ELR (cell line): ENCODE measurements at places on chromosomes 4 and X.
A peak's percentile ranks its signal among the peaks of the same experiment; 100 is the strongest.

DNA sequence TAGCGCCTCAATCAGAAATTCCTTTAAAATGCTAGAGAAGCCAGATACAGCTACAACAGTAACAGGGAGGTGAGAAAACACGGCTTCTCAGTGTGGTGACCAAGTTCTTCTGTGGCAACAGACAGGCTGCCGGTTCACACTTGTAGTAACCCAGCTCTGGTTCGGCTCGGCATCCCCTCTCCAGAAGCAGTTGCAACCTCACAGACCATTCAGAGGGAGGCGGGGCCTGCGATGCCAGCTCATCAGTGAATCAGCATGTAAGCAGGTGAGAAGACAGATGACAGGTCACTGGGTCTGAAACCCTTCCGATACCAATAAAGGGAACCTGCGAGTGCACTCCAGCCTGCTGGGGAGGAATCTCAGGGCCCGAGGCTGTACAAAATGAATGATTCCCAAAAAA, 251.0 kb downstream of the KCNIP4 start:
- DNase-seq: peak; percentile 34

- peak; percentile 51 for DNase-seq
Observed at GRCh38 chrX:9466124-9466495, 1.3 kb downstream of the TBL1X start.

DNA sequence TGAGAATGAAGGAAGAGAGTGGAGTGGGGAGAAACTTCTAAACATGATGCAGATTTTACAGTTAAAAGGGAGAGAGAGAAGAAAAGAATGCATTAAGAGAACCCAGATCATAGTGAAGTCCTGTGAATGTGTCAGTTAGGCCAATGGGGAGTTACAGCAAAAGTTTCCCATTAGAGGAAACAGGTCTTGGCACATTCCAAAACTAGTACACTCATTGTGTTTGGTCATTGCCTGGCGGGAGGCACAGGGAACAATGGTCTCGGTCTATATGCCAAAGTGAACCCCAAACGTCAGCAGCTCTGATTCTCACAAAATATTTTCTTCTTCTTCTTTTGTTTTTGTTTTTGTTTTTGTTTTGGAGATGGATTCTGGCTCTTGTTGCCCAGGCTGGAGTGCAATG, 284.5 kb upstream of the CTSO start:
- no peak for DNase-seq

- no peak for DNase-seq
Observed at GRCh38 chrX:47178337-47178736, 15.3 kb upstream of the UBA1 start.

DNA sequence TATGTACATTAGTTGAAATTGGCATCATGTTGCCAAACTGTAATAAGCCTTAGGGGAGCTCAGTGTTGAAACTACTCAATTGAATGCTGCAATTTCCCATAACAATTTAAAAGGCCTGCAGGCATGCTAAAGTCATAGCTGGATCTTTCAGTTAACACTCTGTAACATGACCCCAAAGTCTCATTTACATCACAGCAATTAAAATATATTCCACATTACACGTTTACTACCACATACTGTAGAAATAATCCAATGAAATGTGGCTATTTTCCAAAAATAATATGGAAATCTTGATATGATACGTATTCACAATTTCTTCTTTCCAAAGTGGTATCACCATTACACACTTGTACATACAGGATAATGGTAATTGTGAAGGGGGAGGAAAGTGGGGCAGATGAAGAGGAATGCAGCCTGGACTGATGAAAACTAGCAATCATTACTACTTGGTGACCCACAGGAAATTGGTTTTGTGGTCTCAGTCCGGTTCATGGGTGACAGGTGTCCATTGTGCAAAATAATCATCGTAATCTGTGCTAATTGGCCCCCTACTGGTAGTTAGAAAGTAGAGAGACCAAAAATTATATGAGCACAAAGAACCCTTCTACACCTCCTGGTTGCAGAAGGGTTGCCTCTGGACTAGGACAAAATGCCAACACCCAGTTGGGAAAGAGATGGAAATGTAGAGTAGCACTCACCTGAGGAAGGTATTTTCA, 63.7 kb downstream of the TENM3 start:
- DNase-seq: peak; percentile 20

GRCh38 chr4:150794706-150795105, 212.8 kb downstream of the MAB21L2 start:
- no peak for DNase-seq

GRCh38 chr4:17583276-17583675, 6.3 kb downstream of the LAP3 start:
- no peak for DNase-seq

GRCh38 chr4:150178161-150178560, 99.9 kb downstream of the DCLK2 start:
- DNase-seq: no peak

- DNase-seq: no peak
Observed at GRCh38 chr4:118921786-118922185, 33.1 kb downstream of the SYNPO2 start.

DNA sequence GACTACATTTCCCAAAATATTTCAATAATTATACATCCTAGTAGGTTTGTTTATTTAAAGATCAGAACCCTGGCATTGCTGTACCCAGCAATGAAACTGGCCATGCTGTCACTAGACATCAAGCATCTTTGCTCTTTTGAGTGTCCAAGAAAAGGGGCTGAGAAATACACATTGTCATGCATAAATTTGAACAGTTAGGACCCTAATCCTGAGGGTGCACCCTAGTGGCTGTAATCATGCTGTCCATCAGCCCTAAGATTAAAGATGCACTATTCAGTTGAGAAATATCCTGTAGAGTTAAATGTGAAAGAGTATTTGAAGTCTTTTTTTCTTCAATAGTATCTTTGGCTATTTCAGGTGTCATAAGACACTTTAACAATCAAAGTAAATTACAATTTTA, 108.8 kb downstream of the NFKB1 start:
- DNase-seq: peak; percentile 27

- DNase-seq: no peak
Observed at GRCh38 chrX:31099536-31100090, 27.8 kb upstream of the FTHL17 start.

DNA sequence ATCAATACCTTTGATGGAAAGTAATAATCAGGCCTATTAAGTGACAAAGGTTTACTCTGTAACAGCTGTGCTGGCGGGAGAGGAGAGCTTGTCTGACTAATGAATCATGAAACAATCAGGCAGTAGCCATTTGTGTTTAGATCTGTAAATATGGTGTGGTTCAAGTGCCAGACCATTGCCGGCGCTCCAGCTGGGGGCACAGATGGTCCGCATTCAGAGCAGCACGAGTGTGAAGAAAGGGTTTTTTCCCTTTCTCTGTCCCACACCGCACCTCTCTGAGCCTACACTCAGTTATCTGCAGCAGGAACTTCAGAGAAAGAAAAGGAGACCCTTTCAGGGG, 111.3 kb upstream of the PAQR3 start:
- no peak for DNase-seq

DNA sequence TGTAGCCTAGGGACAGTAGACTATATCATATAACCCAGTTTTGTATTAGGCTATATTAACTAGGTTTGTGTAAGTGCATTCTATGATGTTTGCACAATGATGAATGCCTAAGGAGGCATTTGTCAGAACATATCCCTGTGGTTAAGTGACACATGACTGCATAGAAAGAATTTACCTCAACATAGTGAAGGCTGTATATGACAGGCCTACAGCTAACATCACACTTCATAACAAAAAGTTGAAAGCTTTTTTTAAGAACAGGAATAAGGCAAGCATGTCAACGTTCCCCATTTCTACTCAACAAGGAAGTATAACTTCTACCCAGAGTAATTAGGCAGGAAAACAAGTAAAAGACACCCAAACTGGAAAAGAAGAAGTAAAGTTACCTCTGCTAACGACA, 165.9 kb upstream of the NDST4 start:
- DNase-seq: no peak

GRCh38 chr4:145034727-145035211, 63.2 kb downstream of the ANAPC10 start:
- peak; percentile 62 for DNase-seq

- DNase-seq: peak; percentile 27
Observed at GRCh38 chrX:3712051-3712869, 1.2 kb downstream of the PRKX start.

DNA sequence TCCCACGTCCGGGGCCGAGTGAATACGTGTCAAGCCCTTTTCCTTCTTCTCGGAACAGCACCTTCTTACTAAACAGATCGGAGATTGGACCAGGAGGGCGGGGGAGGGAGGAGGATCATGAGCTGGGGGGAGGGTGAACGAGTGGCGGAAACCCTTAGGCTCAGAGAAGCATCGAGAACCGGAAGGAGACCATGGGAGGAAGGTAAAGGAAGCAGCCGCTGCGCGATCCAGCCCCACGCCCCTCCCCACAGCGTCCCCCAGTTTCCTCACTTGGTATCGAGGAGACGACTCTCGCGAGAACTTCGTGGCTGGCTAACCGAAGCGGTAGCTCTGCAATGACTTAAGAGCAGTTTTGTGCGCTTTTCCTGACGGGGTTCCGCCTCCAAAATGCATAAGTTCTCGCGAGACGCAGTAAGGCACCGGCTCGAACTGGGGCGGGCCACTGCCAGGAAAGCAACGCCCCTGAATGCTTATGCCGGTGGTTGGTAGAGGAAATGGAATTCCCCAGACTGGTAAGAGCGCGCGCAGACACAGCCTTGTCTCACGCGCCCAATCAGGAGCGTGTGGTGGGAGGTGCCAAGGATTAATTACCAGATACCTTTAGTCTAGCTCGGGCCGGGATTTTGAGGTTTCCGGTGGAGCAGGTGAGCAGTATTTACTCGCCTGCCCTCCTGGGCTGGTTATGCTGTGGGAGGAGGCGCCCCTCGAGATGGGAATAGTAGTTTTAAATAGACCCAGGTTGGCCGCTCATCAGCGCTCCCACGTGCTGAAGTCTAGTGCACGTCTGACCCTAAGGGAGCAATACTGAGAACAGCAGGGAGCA, 534 bp upstream of the UBE2D3 start:
- peak; percentile 100 for DNase-seq

DNA sequence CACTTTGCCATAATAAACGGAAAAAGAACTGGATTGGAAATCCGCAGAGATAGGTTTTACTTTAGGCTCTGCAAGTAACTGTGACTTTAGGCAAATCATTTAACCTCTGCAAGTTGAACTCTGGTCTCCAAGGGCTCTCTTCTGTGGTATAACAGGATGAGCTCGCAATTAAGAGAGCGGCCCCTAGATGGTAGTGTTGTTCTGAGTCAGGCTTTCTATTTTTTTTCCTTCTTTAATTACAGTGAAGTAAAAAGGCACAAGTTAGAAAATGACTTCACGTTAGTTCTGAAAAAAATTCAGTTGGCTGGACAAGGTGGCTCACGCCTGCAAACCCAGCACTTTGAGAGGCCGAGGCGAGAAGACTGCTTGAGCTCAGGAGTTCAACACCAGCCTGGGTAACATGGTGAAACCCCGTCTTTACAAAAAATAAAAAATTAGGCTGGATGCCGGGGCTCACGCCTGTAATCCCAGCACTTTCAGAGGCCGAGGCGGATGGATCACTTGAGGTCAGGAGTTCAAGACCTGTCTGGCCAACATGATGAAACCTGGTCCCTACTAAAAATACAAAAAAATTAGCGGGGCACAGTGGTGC, 18.0 kb downstream of the RPS3A start:
- DNase-seq: peak; percentile 71

DNA sequence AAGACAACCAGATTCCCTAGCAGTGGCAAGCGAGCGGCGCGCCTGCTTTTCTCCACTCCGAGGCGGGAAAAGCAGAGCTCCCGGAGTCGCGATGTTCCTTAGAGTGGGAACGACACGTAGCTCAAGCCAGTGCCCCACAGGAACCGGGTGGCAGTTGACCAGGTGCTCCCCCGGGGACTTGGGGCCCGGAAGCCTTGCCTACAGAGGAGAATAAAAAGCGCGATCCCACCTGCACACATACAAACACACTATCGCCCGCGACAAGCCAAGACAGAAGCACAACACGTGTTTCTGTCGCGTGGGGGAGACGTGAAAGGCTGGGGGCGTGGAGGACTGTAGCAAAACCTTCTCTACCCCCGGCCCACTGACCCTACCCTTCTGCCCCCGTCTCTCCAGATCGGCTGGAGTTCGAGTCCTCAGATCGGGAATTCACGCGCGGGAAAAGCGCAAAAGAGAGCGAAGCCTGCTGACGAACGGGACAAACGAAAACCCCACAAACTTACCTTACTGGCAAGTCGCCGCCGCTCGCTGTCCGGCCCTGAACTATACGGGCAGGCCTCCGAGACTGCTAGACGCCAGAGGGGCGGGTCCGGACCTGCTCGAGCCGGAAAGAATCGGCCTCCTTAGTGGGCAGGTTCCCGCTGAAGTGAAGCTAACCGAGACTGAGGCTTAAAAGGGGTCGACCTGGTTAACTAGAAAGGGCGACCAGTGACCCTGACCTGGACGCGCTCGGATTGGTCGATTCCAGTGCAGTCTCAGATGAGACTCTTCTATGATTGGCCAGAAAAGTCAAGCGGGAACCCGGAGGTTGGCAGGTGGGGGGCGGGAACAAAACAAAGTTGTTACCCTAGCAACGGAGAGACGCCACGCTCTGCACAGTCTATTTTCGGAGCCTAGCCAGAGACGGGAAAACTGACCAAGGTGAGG, at the start of the genes DNAAF6 and NUP62CL:
DNAAF6 (plus strand) TSS at position 842 of the 927 bp plus-strand sequence. CDS start 6,265 bp downstream, outside the sequence.
NUP62CL (minus strand) TSS at position 664 of the 927 bp plus-strand sequence. CDS start 31,287 bp downstream, outside the sequence.
- peak; percentile 60 for DNase-seq

- no peak for DNase-seq
Observed at GRCh38 chr4:158936238-158936637, 166.6 kb upstream of the RAPGEF2 start.

DNA sequence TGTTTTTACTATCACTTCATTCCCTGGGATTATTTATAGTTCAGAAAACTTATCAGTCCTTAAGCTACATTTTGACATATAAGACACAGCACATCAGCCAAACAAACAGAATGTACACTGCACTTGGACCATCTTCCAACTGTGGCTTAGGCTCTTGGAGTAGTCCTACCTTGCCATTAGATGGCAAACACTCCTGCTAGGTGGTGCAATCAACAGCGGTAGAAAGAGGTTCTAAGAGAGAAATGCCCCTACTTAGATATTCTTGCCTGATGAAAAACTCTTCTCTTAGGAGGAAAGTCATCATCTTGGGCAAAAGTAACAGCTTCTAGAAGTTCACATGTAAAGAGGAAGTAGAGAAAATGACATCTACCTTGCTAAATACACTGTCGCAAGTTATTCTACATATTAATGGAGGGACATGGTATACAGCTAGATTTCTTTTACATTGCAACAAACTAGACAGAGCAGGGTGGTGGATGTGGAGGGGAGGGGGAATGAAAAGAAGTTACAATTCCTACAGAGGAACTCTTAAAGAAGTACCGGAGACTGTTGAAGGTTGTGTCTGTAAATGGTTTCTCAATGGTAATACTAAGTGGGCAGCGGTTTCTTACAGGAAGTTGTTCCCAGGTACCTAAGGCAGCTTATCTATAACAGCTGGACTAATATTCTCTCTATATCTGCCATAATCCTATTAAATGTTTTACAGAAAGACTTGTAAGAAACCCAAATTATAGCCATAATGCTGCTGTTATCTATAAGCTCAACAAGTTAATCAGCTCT, 8.1 kb upstream of the STPG2 start:
- no peak for DNase-seq
